ENCODE measurements at places on chromosomes 6 and 20. TPM values are rescaled to one million over a fixed set of nuclear protein-coding genes. Genes with fewer than 3 reads are reported as not detected.
A peak's percentile ranks its signal among the peaks of the same experiment; 100 is the strongest.

EPPIN gene
- total RNA-seq, result not detected

TCP1 gene
- 285 TPM for total RNA-seq

GSTA2 gene
- total RNA-seq, result not detected

GJA10 gene
- total RNA-seq, result not detected

KIAA1755 gene
- 0.64 TPM for total RNA-seq

CEBPB gene
- total RNA-seq, result 70.4 TPM

OVOL2 gene
- total RNA-seq, result not detected

CDSN gene
- not detected for total RNA-seq

GRCh38 chr6:8437813-8438212 lies 2.5 kb upstream of the SLC35B3 start:
- DNase-seq, result no peak

GRCh38 chr6:36414481-36414880 lies 27.0 kb upstream of the ETV7 start:
- no peak for DNase-seq

GRCh38 chr6:89413006-89413400 lies 930 bp upstream of the RRAGD start:
- no peak for DNase-seq

- peak; percentile 38 for DNase-seq
Measured at GRCh38 chr6:159163901-159164370, 5.3 kb upstream of the FNDC1 start.

DNA sequence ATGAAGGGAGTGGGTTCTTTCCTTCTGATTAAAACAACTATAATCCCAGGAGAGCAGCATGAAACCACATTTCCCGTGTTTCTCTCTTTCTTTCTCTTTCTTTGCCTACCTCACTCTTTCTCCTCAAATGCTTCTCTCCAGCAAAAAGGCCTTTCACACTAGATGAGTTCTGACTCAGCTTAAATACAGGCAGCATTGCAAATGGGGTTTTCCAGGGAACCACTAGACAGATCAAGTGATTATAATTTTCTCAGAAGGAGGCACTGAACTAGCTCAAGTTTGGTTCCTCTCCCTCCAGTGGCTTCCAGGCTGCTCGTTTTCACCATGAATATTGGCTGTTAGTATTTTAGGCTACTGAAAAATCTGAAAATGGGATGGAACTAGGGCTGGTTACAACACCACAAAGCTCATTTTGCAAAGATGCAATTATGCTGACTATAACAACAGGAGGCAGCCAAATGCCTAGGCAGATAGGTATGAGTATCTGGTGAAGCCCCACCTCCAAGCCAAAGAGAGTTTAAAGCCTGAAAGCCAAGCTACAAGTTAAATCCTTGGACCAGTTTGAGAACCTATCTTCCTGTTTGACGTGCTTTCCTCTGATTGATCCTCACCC lies 260.0 kb downstream of the MMUT start:
- DNase-seq, result no peak

- no peak for DNase-seq
Measured at GRCh38 chr6:44906761-44907160, 421.4 kb upstream of the RUNX2 start.

DNA sequence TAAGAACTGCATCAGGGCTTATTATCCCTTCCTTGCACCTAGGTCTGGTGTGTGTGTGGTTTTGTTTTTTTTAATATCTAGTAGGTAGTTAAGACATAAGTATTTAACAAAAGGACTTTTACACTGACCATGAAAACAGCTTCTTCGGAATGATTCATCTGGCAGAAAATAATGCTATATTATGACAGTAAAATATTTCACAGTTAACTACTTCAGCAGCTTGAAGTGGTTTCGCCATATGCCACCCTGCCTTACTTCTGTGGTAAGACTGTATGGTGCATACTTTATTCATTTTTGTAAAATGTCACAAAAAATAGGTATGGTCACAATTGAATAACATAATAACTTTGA lies 858 bp upstream of the PTPRK start:
- peak; percentile 61 for DNase-seq

DNA sequence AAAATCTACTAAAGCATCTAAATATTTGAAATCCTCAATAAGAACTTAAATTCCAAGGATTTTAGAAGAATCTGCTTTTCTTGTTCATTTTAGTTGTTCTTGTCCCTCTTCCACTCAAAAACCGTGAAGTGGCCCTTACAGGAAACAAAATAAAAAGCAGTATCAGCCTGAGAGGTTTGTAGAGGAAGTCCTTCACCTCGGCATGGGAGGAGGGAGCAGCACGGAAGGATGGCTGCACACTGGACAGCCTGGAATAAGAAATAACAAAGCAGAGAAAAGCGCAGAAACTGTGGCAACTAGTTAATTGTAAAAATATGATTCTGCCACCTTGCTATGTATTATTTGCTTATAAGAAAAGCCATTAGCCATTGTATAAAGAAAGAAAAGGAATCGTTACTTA lies 46.1 kb downstream of the RALGAPA2 start:
- DNase-seq, result no peak

- DNase-seq, result no peak
Measured at GRCh38 chr6:7897461-7898192, 13.0 kb downstream of the TXNDC5 start.

- no peak for DNase-seq
Measured at GRCh38 chr6:85278466-85279035, 171.3 kb upstream of the NT5E start.

GRCh38 chr6:5984150-5985089 lies 22.3 kb downstream of the NRN1 start:
- DNase-seq, result no peak

GRCh38 chr6:47042275-47042791 lies at the start of gene ADGRF1:
Gene ADGRF1 (minus strand): TSS chr6:47042332. CDS start chr6:47029061, 13,271 bp downstream.
- DNase-seq, result no peak

DNA sequence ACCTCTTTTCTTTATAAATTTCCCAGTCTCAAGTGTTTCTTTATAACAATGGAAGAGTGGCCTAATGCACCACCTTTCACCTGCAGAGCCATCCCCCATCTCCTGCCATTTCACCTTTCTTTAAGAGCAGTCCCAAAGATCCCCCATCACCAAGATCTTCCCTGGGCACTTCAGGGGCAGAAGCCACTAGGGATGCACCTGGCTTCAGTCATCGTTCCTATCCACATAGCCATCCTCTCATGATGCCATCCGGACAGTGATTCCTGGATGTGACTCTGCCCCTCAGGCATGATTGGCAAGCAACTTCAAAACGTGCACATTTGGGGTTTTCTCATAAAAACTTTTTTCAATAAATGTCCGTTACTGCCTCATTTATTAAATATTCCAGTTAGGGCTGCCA lies 225.9 kb downstream of the TBXT start:
- DNase-seq, result no peak

DNA sequence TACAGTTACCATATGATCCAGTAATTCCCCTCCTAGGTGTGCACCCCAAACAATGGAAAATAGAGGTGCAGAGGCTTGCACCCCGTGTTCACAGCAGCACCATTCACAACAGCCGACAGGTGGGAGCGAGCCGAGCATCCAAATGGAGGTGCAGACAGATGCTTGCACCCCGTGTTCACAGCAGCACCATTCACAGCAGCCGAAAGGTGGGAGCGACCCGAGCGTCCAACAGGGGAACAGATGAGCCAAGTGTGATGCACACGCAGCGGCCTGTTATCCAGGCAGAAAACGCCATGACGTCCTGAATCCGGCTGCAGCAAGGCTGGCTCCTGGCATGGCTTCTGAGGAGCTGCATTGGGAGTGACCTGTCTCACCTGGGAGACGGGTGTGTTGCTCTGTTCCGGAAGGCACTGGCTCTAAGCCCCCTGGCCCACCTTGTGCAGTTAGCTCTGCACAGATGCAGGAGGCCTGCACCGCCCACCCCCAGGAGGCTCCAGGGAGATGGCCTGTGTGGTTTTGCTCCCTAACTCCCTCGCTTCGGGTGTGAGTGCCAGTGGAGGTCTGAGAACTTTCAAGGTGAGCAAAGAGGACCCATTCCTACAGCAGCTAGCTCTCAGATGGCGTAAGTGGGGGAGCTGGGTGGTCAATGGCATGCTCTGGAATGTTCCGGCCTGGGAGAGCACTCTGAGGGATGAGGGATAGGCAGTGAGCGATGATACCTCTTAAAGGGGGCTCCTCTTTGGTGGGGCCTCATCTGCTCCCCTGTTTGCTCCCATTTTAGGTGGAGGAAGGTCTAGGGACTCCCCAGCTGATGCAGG lies 47.8 kb upstream of the FRMD1 start:
- DNase-seq, result no peak

DNA sequence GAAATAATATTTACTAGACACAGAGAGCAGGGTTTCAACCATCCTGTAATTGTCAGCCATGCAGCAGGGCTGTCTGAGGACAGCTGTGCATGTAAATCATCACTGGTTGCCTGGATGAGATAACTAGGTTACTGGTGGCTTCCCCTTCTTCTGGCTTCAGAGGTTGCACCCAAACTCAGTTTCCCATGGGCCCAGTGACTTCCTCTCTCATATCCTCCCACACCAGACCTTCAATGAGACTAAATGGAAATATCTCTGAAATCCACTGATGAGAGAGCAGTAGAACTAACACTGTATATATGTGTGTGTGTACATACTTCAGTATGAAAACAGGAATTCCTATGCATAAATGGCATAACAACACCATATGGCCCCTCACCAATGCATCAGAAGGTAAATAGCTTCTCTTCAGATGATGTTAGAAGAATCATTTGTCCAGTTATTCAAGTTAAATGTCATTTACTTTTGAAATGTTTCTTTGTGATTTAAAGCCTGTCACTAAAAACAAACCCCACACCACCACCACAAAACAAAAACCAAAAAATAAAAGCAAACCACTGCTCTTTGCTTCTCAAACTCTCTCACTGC lies 51.0 kb upstream of the IL20RA start:
- DNase-seq, result no peak

- no peak for DNase-seq
Measured at GRCh38 chr6:15157479-15157878, 88.4 kb upstream of the JARID2 start.

DNA sequence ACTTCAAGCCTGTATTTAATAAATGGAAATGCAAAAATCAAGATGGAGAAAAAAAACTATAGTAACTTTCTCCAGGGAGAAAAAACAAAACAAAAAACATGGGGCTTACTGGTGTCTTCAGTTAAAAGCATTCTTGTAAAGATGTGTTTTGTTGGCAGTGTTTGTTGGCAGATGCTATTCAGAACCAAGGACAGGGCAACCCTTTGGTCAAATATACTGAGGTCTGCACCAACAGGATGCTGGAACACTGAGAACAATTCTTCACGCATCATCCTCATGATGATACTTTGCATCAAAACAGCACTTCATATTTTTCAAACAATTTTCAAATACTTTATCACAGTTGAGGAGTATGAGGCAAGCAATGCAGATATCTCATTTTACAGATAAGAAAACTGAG lies 63.7 kb upstream of the CBLN4 start:
- no peak for DNase-seq
